Sciatic nerve (tissue), 2 donors: ENCODE measurements at places on chromosomes 2 and 18. TPM values are rescaled to one million over a fixed set of nuclear protein-coding genes. Genes with fewer than 3 reads are reported as not detected.

FLACC1 gene
- 5.4 TPM for total RNA-seq

RGPD3 gene
- 0.22 TPM for total RNA-seq

SFTPB gene
- total RNA-seq: 6.1 TPM

DTNA gene
- 81.8 TPM for total RNA-seq

ID2 gene
- 95.8 TPM for total RNA-seq

ACTG2 gene
- 4.4 TPM for total RNA-seq

VSNL1 gene
- total RNA-seq: 0.67 TPM

PROKR1 gene
- 0.18 TPM for total RNA-seq

SERPINB4 gene
- total RNA-seq: not detected

RAD51AP2 gene
- not detected for total RNA-seq

DNA sequence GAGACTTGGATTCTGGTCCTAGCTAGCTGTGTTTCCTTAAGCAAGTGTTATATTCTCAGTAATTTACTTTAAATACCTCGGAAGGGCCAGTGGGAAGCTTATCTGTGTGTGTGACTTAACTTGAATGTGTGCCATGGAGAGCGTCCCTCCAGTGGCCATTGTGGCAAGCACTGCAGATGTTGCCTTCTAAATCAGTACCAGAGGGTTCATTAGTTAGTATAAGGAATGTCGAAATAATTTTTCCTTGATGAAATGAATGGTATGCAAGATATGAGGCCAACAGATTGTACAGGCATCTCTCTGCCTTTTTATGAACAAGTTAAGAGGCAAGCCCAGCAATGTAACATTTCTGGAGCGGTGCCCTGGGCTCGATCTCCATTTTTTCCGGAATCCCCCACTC, 52.0 kb downstream of the FBXO36 start:
- DNase-seq: no peak

DNA sequence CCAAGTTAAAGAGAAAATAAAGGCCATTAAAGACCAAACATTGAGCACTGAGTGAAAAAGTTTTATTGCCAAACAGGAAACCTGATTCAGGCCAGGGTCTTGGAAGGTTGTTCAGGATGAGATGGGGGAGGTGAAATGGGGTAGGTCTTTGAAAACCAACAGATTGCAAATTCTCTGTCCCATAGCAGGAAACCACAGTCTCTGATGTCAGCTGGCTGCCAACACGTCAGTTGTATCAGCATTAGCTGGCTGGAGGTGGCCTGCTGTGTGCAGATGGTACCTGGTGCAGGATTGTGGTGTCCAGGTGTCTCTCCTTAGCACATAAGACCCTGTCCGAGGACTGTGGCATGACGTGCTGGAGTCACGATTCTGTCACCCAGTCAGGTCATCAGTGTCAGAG, 106.3 kb downstream of the MSH2 start:
- no peak for DNase-seq

- DNase-seq: peak; percentile 67
These were observed 88.4 kb downstream of the PMAIP1 start for GRCh38 chr18:59988098-59988706.

DNA sequence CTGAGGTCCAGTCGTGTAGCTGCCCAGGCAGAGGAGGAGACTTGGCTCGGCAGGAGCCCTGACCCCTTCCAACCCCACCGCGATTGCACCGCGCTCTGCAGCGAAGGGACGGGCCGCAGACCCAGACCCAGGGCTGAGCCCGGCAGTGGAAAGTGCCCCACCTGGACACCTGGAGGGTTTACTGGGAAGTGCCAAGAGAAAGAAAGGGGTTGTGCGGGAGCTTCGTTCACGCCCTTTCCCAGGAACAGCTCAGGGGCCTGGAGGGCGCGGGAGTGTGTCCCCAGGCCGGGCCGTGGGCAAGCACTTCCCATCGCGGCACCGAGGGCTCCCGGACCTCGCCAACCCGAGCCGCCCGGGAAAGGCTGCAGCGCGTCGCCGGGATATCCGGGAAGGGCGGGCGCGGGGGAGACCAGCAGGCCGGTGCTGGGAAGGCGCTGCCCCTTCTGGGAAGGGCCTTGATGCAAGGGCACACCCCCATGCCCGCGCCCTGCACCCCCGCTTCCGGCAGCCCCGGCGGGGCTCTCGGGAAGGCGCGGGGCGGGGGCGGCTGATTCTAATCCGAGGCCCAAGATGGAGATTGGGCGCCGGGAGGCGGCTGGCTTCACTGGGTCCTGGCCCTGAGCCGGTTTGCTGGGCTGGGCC, 36.1 kb upstream of the MRPL33 start:
- DNase-seq: peak; percentile 90

GRCh38 chr2:68172990-68173700, 15.5 kb downstream of the PNO1 start:
- no peak for DNase-seq

GRCh38 chr18:23114171-23114881, 21.0 kb upstream of the CABLES1 start:
- DNase-seq: no peak

DNA sequence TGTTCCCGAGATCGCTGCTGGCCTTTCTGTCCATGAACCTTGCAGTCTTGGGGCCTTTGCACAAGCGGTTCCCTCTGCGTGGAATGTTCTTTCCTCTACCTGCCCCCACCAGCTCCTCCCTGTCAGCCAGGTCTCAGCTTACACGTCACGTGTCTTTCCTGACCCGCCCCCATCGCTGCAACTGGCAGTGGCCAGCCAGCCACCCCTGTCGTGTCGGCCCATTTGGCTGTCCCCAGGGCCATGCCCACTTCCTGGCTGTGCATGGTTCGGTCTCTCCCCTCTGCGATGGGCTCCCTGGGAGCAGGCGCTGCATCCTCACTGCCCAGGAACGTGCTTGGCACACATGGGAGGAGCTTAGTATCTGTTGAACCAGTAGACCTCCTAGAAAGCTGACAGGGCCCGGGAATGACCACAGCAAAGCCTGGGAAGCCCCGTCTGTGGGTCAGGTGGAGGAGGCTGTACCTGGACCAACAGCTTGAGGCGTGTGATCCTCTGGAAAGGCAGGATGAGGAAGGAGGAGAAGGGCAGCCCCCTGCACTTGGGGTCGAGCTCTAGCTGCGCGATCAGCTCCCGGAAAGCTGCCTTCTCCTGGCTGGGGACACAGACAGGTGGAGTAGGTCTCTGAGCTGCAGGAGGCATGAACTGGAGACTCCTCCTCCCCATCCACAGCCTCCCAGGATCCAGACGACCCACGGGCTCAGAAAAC, 21.0 kb downstream of the SNORC start:
- DNase-seq: no peak

GRCh38 chr2:72581560-72582181, 244.2 kb downstream of the EXOC6B start:
- no peak for DNase-seq

DNA sequence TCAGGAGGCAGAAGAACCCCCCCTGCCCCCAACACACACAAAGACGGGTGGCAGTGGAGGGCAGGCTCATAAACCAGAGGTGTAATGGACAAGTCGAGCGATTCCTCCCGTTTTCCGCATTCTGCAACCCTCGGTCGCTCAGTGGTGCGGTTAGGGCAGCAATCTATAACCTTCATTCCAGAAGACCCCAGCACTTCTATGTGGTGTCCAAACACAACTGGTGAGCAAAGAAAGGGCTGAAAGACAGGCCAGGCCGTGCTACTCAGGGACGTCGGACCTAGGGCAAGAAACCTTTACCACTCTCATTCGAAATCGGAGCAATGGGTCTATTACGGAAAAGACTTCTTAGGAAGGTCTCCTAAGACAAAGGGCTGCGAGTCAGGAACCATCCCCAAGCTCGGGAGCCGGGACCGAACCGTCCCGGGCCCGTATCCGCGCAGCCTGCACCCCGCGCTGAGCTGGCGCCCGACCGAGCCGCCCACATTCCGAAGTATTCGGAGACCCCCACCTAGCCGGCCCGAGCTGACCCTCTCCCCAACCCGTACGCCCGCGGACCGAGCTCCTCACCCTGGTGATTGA, 568 bp downstream of the ARL5A start:
- peak; percentile 79 for DNase-seq

DNA sequence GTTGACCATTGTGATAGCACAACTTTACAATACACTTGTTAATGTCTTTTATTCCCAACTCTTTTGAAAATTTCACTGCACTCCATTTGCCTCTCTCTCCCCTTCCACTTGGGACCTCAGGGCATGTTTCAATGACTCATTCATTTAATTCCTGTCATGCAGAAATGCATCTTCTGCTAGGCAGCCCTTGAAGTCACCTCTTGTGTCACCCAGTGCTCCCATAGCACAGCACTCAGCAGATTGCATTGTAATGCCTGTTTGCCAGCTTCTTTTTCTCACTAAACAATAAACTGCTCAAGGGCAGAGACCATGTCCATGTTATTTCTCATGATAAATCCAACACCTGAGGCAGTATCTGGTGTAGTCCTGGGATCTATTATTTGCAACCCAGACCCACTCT, 85.9 kb upstream of the ACSL3 start:
- no peak for DNase-seq

DNA sequence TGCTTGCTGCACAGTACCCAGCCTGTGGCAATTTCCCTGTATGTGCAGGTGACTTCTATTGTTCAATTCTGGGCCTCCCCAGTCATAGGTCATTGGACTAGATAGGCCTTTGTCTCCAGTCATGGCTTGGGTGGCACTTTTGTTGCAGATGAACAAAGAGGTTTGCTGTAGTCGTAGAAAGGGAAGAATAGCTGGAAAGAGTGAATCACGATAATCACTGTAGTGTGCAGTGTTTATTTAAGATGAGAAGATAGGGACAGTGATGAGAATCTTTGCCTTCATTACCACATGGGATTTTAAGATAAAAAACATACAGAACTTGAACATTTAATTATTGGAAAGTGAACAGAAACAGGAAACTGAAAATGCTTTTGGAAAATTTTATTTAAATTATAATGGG, 156.1 kb upstream of the CYRIA start:
- no peak for DNase-seq

- no peak for DNase-seq
These were observed 58.7 kb downstream of the PUM2 start for GRCh38 chr2:20291846-20292408.

DNA sequence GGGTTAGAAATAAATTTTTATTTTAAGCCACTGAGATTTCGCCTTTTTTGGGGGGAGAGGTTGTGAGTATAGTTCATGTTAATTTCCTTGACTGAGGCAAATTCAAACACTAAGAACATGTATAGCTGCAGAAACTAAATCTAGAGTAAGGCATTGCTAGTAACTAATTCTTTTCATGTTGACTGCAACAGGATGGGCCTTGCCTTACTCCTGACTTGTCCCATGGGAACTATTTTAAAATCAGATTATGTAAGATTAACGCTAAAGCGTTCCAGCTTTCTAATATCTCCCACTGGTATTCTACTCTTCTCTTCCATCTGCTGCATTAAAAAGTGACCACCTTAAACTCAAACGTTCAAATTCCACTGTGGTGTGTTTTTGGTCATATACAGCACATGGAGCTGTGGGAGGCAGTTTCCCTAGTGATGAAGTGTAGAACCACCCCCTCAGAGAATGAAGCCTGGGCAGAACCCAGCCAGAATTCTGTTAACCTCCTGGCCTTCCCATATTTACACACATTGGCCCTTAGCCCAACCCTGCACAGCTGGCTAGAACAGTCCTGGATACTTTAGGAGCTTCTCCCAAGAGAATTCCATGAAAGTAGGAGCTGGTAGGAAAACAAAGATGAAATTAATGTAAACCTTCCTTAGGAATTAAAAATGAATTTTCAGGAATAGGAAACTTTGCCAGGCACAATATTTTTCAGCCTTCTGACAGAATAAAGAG, 687.8 kb downstream of the SLC4A3 start:
- DNase-seq: no peak
